Hypothalamus (tissue), 51 donors: ENCODE measurements at places on chromosomes 12 and 14.

- DNase-seq = no peak
These were observed 439.5 kb downstream of the CCER1 start for GRCh38 chr12:90515199-90516175.

- DNase-seq = no peak
These were observed 23.1 kb downstream of the FBRSL1 start for GRCh38 chr12:132513070-132513398.

- no peak for DNase-seq
These were observed 72.9 kb upstream of the LTA4H start for GRCh38 chr12:96108321-96108720.

DNA sequence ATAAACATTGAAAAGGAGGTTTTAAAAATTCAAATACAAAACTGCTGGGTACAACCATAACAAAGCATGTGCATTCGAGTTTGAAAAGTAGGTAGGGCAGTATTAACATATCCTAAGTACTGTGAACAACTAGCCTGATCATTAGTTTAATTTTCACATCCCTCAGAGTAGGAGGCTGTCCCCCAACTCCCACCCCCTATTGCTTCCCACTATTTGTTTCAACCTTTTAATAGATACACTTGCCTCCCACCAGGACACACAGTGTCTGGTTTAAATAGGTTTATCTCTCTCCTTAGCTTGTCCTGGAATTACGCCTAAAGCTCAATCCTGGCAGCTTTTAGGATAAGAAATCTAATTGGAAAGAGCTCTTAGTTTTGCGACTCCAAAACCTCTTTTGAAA lies 2.1 kb downstream of the TAOK3 start:
- no peak for DNase-seq

- DNase-seq = no peak
These were observed 223.1 kb downstream of the RAD51B start for GRCh38 chr14:68042586-68043210.

DNA sequence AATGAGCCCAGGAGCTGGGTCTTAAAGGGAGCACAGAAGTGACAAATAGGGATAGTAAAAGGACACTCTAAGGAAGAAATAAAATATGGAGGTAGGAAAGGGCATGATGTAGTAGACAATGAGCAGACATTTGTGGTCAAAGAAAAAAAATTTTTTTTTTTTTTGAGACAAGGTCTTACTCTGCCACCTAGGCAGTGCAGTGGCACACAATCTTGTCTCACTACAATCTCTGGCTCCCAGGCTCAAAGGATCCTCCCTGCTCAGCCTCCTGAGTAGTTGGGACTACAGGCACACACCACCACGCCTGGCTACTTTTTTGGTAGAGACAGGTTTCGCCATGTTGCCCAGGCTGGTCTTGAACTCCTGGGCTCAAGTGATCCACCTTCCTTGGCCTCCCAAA lies 8.5 kb downstream of the FKBP3 start:
- DNase-seq = no peak

- DNase-seq = peak; percentile 16
These were observed 44.8 kb downstream of the FOXN4 start for GRCh38 chr12:109264095-109264942.

DNA sequence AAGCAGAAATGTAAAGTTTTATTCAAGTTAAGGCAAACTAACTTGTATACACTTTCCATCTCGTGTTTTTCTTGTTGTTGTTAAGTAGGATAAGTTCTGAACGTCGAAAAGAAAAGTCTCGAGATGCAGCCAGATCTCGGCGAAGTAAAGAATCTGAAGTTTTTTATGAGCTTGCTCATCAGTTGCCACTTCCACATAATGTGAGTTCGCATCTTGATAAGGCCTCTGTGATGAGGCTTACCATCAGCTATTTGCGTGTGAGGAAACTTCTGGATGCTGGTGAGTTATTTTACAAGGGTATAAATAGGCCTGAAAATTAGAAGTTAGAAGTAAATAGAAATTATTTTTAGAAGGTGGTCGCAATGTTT lies 25.0 kb downstream of the HIF1A start:
- DNase-seq = no peak

DNA sequence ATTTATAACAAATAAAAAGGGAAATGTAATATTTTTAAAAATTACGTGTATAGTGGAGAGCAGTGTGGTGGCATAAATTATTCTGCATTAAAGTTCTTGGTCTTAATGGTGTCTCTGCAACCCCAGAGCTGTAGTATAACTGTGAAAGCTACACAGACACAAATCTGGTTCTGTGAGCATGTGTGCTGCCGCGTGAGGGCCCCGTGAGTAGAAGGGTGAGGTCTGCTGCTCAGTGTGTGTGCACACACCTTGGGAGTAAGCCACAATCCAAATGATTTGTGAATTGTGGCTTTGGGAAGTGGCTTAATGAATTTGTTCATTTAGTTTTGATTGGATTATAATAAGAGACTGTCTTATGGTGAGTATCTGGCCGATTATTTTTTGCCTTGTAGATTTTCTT lies 16.8 kb downstream of the PELI2 start:
- DNase-seq = no peak

DNA sequence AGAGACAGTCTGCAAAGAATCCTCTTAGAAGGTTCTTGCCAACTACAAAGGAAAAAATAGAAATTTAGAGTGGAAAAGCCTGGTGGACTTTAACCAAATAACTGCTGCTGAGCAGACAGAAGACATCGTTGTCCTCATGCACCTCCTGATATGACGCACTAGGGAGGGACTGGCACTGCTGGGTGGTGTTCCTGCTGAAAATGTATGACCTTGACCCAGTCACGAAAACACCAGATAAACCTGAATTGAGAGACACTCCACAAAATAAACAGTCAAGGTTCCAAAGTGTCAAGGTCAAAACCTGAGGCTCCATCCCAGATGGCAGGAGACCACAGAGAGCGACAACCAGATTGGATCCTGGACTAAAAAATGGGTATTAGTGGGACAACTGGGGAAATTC lies 61.9 kb downstream of the CHGA start:
- DNase-seq = no peak

DNA sequence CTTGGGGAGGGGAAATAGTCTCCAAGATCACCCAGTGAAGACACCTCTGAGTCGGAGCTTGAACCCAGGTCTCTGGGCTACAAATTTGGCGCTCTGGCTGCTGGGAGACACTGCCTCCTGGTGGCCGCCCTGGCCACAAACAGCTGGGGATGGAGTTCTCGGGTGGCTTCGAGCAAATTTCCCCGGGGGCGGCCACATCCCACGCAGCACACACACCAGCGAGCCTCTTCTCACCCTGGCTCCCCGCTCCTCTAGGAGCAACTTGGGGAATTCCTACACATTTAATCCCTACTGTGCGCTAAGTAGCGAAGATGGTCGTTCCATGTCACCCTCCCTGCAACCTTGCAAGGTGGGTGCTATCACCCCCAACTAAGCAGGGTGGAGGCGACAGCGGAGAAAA lies 66.2 kb upstream of the BEGAIN start:
- no peak for DNase-seq

- no peak for DNase-seq
These were observed 1.4 kb downstream of the ZFYVE1 start for GRCh38 chr14:73025544-73025943.
